Right renal cortex interstitium (tissue), 3 donors: ENCODE measurements at places on chromosomes 5 and 9. TPM values are rescaled to one million over a fixed set of nuclear protein-coding genes. Genes with fewer than 3 reads are reported as not detected.

FIBCD1 gene
- 0.08 TPM for polyA plus RNA-seq

TXNDC8 gene
- polyA plus RNA-seq = not detected

DND1 gene
- not detected for polyA plus RNA-seq

EIF4EBP3 gene
- 11.5 TPM for polyA plus RNA-seq

HSPB3 gene
- 0.15 TPM for polyA plus RNA-seq

C5orf52 gene
- polyA plus RNA-seq = not detected

ANXA2R gene
- 1.2 TPM for polyA plus RNA-seq

NAIP gene
- polyA plus RNA-seq = 14.8 TPM

IGFBPL1 gene
- 1.8 TPM for polyA plus RNA-seq
